Left lobe of liver (tissue), 2 donors: ENCODE measurements at places on chromosomes 6 and 20. TPM values are rescaled to one million over a fixed set of nuclear protein-coding genes. Genes with fewer than 3 reads are reported as not detected.

Gene IYD
- 28.2 TPM for total RNA-seq

Gene SLC17A2
- total RNA-seq: 27.6 TPM

Gene SUMO4
- 1.1 TPM for total RNA-seq

Gene NXT1
- total RNA-seq: 2.6 TPM

Gene FOXQ1
- 0.35 TPM for total RNA-seq

Gene LSM14B
- total RNA-seq: 19.6 TPM

Gene TP53TG5
- not detected for total RNA-seq

Gene SLC26A8
- 0.30 TPM for total RNA-seq

GRCh38 chr6:21909321-21909720 is 315.8 kb downstream of the SOX4 start:
- DNase-seq: no peak

DNA sequence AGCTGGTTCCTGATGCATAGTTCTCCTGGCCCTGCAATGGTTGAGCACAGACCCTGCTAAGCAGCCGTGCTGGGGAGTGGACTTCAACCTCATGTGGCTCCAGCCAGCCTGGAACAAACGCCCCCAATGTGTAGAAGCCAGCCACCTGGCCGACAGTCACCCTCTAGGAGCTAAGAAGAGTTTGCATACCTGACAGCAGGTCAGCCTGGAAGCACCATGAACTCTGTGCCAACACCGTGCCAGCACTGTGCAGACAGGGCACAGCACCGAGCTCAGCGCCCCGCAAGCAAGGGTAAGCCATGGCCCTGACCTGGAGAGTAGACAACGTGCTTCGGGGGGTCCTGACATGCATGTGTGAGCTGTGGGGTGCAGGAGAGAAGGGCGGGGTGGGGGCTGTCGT is 356.3 kb downstream of the ZFAND3 start:
- no peak for DNase-seq

GRCh38 chr20:25586877-25587276 is 1.5 kb upstream of the NINL start:
- DNase-seq: no peak

- no peak for DNase-seq
Observed at GRCh38 chr6:119142637-119143036, 64.2 kb upstream of the FAM184A start.

GRCh38 chr20:38283236-38283635 is 20.7 kb upstream of the BPI start:
- DNase-seq: no peak

GRCh38 chr20:24756292-24757025 is 192.6 kb upstream of the CST7 start:
- peak; percentile 23 for DNase-seq

GRCh38 chr20:63461104-63461763 is 11.2 kb downstream of the KCNQ2 start:
- DNase-seq: no peak

DNA sequence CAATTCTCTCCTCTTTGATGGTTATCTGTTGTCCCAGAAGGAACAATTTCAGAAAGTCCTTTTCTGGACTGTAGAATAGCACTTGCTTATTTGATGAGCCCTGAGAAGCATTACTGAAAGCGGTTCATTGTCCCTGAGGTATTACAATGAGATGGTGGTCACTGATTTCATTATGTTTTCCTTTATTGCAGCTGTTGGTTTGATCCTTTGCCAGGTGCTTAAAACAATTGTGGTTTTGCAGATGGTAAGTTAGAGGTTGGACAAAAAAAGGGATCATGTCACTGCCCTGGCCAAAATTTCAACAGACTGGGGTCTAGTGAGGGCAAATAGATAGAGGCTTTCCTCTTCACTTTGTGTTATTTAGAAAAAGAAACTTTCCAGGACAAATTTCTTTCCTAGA is 61.9 kb downstream of the ESR1 start:
- DNase-seq: no peak

GRCh38 chr20:6769903-6770785 is 2.7 kb downstream of the BMP2 start:
- peak; percentile 48 for DNase-seq

DNA sequence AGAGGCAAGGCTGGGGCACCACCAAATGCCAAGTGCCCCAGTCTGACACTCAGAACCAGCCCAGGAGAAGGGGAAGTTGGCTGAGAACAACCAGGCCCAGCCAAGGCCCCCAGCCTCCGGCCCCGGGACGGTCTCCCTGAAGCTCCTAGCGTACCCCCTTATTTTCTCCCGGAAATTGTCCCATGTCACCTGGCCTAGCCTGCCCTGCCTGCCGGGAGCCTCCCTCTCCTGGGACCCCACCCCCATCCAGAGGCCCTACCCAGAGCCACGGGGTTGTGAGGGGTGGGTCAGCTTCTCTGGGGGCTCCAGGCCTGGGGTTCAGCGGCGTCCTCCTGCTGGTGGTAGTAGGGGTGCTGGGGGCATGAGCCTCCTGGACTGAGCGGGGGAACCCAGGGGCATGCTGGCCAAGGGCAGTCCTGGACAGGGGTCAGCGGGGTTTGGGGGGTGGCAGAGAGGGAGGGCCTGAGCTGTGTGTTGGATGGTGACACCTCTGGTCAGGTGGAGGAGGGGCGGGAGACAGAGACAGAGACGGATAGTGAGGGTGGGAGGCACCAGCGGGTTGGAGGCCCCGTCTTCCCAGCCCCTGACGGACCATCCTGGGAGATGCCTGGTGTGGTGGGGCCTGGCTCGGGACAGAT is 7.9 kb upstream of the SLCO4A1 start:
- DNase-seq: no peak

DNA sequence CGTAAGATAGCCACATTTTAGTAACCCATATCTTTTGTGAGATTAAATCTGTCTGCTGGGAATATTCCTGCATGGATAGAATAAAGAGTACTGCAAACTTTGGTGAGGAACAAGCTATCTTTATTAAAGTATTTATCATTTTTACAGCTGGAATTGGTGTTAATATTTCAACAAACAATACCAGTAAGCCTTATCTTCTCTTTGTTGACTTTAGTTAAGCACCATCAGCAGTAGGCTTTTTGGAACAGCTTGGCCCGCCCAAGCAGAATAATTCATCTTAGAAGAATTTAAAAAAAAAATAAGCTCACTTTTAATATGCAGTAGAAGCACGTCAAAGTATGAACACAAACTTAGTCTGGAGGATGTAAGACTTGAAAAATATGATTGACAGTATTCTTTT is 917.8 kb upstream of the ADGRB3 start:
- DNase-seq: no peak

- DNase-seq: no peak
Observed at GRCh38 chr6:131225959-131226358, 90.7 kb downstream of the AKAP7 start.

DNA sequence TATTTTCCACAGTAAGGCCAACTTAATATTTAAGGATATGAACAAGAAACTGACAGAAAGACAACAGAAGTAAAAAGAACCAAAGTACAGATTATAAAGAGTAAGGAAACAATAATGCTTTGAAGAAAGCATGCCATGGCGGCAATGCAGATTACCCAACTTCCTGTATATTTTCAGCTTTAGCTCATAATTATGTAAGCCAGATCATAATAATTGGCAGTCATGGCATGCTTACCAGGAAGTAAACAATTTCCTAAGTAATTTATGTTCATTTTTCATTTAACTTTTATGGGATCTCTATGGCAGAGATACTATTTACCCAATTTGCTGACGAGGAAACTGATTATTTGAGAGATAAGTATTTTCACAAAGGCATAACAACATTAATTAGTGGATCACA is 988.7 kb downstream of the HACE1 start:
- no peak for DNase-seq

- no peak for DNase-seq
Observed at GRCh38 chr20:36631646-36632045, 14.3 kb downstream of the SLA2 start.

DNA sequence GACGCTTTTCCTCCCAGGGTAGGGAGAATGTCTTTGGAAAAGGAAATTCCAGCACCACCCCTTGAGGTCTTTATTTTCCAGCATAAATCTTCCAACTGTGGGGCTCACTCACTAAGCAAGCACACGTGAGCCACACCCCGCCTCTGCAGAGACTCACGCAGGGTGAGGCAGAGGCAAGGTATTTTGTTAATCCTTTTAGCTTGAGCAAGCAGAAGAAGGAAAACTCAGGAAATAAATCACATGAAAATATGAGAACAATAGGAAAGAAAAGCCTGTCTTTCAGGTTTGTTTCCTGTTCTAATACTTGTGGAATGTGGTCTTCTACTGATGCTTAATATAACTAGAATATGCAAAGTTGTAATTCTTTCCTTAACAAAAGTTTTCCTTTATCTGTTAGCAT is 4.1 kb upstream of the PHACTR2 start:
- DNase-seq: no peak

- no peak for DNase-seq
Observed at GRCh38 chr20:35238170-35238569, 11.7 kb downstream of the MMP24 start.

DNA sequence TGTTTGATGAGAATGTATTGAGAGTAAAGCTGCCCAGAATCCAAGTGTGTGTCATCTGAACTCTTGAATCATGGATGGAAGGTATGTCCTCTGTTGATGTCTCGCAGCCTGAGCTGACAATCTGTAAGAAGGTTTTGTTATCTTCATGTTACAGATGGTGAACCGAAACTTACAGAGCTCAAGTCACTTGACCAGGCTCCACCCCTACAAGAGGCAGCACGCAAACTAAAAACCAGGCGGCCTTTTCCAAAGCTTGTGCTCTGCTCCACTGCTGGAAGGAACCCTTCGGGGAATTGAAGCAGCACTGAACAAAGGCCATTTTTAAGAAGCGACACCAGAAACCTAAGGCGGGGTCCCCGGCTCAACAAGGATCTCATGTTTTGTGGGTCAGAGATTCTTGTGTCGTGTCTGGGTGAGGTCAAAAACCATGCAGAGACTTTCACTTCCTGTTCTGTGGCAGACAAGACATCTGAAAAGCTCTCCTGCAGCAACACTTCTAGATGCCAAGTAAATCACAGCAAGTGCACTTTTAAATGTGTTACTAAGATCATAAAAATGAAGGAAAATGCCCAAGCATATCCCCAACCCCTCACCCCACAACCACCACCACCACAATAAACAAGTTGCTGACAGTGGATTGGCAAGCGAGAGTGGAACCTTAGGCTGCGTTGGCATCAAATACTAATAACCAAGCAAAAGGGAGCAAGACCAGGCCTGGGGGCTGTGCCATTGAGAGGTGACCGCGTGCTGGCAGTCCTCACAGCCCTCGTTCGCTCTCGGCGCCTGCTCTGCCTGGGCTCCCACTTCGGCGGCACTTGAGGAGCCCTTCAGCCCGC is 27.3 kb downstream of the NQO2 start:
- DNase-seq: no peak

- no peak for DNase-seq
Observed at GRCh38 chr6:72149715-72150114, 263.4 kb downstream of the RIMS1 start.

- no peak for DNase-seq
Observed at GRCh38 chr20:21808139-21808538, 102.7 kb downstream of the PAX1 start.

GRCh38 chr6:103113416-103113815 is 1719.9 kb downstream of the GRIK2 start:
- no peak for DNase-seq

DNA sequence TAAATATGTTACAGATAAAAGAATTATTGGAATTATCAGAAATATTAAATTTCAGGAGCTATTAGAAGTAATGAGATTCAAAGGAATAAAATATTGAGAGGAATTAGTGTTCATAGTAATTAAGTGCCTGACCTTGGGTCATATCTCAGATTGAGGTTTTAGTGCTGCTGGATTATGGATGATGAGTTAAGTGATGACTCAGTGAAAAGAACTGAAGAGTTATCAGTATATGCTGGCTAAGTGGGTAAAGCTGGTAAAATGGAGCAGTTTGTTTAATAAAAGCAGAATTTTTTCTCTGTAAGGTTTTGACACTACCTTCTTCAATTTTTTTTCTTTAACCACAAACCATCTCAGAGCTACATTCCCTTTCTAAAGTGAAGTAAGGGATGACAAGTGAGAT is 206.7 kb downstream of the MANEA start:
- no peak for DNase-seq

GRCh38 chr6:92806254-92806653 is 613.1 kb downstream of the EPHA7 start:
- no peak for DNase-seq

DNA sequence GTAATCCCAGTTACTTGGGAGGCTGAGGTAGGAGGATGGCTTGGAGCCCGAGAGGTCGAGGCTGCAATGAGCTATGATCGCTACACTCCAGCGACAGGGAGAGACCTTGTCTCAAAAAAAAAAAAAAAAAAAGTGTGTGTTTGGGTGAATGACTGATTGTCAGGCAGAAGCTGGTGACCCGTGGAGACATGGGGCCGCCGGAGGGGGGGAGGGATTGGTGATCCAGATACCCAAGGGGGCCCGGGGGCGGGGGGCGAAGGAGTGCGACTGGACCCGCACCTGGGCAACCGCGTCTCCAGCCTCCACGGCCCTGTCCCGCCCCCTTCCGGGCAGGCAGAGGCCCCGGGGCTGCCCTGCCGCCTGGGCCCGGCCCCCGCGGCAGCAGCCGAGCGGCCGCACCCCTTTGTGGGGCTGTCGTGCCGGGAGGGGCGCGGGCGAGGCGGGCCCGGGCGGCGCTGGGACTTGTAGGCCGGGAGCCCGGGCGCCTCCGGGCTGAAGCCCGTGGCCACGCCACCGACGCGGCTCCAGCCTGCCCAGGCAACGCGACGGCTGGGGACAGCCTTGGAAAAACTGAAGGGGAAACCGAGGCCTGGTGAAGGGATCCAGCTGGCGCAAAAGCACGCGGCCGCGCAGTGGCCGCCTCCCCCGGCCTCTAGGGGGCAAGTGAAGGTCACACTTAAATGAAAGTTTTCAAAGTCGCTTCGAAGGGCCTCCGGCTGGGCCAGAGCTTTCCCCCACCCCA is 2.1 kb upstream of the RBM38 start:
- DNase-seq: peak; percentile 87
